ENCODE measurements at places on chromosomes 1 and 21.

GRCh38 chr1:248892590-248892989, 13.4 kb upstream of the PGBD2 start:
- DNase-seq, result no peak

DNA sequence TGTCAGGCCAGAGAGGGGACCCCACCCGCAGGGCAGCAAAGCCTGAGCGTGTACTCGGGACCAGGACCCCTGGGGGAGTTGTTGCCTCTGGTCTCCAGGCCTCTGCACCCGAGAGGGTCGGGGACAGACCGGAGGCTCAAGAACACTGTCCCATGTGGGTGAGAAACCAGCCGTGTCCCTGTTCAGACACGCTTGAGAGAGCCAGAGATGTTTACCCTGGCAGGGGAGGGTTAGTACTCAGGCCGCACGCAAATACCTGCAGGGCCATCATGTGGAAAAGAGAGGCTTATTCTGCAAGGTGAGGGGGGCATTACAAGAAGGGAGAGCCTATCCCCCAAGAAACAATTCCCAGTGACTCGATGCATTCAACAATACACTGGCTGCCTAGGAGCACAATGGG, 74.0 kb upstream of the ARHGEF16 start:
- DNase-seq, result no peak

DNA sequence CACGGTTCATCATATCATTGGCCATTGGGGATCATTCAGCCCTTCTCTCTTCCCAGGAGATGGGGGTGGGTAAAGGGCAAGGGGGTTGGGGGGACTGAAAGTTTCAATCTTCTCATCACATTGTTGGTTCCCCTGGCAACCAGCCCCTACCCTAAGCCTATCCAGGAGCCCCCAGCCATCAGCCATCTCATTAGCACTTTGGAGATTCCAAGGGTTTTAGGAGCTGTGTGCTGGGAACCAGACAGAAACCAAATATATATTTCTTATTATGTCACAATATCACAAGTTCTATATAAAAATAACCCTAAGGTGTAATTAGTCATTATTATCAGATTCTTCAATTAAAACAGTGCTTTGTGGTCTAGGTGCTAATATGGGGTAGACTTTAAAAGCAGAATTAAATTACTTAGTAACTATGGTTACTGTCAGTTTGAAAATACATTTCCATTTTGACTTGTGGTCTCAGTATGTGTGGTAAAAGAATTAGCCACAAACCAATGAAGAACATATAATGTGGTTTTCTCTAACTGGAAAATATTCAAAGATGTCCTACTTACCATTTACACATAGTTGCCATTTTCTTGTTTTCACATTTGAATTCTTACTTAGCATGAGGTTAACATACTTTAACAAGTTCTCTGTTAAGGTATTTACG, 28.1 kb downstream of the IL23R start:
- no peak for DNase-seq

DNA sequence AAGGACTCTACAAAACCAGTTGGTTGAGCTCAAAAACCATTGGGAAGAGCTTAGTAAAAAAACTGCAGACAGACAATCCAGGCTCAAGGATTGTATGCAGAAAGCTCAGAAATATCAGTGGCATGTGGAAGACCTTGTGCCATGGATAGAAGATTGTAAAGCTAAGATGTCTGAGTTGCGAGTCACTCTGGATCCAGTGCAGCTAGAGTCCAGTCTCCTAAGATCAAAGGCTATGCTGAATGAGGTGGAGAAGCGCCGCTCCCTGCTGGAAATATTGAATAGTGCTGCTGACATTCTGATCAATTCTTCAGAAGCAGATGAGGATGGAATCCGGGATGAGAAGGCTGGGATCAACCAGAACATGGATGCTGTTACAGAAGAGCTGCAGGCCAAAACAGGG, 104.0 kb upstream of the BMP8A start:
- no peak for DNase-seq

- DNase-seq, result no peak
Measured at GRCh38 chr1:31756578-31756977, 7.6 kb downstream of the ADGRB2 start.

GRCh38 chr1:51312718-51313117, 17.6 kb downstream of the TTC39A start:
- DNase-seq, result no peak

- no peak for DNase-seq
Measured at GRCh38 chr1:235892202-235892601, 25.5 kb upstream of the LYST start.

DNA sequence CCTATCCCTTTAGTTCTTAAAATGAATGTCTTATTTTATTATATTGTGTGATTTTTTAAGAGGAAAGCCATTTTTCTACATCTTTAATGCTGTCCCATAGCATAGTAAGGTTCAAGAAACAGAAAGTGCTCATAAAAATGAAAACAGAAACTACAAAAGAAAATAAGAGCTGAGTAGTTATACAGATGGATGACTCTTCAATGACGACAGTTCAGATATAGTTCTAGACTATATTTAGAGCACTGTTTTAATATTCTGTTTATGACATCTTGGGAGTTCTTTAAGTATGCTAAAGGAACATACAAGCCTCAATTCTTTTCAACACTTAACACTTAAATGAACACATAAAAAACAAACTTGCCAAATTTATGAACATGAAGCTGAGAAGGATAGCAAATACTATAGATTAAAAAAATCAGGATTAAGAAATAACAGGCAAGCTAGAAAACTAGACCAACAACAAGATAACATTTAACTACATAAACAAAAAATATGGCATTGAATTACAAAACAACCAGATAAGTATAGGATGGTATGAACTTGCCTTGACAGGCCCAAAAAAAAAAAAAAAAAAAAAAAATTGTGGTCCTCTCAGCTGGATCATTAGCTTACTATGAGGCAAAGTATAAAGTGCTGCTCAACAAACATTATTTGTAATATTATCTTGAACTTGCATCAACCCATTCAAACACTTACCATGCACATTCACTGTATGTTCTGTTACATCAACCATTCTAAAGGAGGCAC, 87.9 kb downstream of the ZZZ3 start:
- DNase-seq, result no peak

DNA sequence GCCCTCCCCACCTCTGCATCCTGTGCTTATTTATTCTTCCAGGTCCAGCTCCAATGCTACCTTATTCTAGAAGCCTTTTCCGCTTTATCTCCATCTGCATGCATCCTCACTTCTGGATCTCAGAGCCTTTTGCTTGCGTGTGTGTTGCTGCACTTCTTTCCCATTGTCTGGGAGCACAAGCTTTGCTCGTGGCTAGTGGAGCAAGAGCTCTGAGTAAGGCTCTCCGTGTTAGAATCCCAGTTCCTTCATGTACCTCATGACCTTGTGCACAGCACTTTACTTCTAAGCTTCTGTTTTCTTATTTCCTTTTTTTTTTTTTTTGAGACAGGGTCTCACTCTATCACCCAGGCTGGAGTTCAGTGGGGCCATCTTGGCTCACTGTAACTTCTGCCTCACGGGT, 140.0 kb upstream of the POU3F1 start:
- DNase-seq, result no peak

DNA sequence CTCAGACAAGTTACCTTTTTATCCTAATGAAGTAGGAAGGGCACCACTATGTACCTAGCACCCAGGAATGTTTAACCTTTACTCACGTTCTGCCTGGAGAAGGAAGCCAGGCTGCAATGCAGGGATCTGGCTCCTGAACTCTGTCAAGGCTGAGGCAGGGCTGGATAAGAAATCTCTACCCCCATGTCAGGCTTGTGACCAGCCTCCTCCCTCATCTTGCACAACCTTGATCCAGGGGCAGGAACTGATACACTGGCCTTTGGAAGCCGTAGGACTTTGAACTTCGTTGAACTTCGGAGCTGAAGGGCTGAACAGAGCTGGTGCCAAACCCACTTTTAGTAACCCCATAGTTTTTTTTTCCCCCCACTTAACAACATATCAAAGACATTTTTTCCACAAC, 8.0 kb upstream of the AKR1A1 start:
- no peak for DNase-seq

DNA sequence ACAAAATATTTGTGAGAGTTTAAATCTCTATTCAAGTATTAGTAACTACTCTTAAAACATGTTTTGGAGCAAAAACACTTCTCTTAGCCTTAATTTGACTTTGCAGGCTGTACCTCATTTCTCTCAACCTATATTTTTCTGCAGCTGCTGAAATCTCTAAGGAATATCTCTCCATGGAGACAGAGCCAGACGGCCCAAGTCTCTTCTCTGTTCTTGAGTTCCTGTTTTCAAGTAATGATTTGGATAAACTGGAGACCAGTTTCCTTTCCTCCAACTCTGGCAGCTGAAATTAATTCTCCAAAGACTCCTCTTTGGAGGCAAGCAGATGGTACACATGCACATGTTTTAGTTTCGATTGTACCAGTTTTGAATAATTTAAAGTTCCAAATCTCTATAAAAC, 659.7 kb upstream of the NEGR1 start:
- DNase-seq, result peak; percentile 25

DNA sequence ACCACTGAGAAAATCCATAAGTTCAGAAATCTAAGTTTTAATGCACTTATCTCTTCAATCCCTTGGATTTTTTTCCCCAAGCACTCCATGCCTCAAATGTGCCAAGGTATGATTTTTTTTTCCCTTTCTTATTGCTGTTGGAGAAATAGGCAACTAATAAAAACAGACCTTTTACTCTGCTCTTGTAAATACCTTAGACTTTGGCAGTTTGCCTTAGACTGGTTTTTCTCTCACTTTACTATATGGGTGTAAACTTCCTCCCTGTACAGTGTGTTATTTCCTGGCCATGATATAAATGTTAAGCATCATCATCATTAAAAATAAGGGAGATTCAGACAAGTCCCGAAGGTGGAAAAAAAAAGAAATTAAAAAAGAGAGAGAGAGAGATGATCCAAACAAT, 65.7 kb downstream of the LRRC8C start:
- DNase-seq, result no peak

- DNase-seq, result no peak
Measured at GRCh38 chr1:156838972-156839371, 19.9 kb downstream of the INSRR start.

DNA sequence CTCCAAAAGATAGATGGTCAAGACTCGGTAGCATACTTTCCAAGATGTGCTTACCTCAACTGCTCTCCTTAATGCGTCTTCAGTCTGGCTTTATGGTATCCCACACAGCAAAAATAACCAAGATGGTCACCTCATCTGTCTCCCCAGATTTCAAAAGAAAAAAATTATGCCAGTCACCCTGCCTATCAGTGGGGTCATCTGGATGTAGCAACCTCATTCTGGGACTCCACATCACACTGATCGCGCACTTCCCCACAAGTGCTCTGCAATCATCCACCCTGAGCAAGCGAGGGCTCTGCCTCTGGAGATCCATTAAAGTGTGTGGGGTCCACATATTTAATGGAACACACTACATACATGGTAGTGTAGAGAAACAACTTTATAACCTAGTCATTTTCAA, 42.5 kb downstream of the ACBD3 start:
- DNase-seq, result no peak

DNA sequence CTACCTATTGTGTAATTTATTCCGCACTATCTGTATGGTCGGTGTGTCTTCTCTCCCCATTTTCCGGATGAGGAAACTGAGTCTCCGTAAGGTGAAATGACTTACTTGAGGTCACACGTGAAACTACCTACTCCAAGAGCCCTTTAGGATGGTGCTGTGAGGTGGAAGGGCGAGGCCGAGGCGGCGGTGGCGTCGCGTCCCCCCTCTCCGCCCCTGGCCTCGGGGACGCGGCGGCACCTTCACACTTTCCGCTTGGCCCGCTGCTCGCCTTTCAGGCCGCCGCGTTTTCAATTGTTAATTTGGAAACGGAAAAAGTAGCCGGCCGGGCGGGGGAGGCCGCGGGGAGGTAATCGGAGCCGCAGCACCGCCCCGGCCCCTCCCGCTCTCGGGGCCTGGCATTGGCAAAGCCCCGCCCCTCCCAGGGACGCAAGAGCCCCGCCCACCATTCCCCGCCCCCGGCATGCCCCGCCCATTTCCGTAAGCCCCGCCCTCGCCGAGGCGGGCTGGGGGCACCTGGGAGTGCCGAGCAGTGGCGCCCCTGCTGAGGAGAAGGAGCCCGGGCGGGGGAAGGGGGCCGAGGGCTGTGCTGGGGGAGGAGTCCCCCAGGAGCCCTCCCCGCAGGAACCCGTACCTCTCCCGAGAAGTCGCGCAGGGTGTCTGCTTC, 18.6 kb downstream of the KCNQ4 start:
- peak; percentile 81 for DNase-seq

DNA sequence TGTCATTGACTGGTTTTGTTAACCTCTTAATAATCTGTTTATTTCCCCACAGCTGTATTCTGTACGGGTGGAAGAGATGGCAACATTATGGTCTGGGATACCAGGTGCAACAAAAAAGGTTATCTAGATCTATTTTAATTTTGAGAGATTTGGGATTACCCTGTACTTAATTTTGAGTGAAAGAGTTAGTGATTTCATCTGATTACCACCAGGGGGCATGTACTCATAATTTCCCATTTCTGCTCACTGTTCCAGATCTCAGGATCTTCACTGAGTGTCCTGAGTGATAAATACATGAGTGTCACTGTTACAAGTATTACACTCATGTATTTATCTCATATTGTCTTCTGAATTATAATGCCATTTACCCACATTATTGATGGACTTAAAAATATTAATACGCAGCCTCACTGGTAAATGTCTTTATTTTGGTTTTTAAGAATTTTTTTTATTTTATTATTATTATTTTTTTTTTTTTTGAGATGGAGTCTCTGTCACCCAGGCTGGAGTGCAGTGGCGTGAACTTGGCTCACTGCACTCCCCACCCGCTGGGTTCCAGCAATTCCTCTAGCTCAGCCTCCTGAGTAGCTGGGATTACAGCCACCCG, 27.4 kb downstream of the DTL start:
- peak; percentile 6 for DNase-seq

- DNase-seq, result no peak
Measured at GRCh38 chr1:182185842-182186756, 124.6 kb upstream of the ZNF648 start.

DNA sequence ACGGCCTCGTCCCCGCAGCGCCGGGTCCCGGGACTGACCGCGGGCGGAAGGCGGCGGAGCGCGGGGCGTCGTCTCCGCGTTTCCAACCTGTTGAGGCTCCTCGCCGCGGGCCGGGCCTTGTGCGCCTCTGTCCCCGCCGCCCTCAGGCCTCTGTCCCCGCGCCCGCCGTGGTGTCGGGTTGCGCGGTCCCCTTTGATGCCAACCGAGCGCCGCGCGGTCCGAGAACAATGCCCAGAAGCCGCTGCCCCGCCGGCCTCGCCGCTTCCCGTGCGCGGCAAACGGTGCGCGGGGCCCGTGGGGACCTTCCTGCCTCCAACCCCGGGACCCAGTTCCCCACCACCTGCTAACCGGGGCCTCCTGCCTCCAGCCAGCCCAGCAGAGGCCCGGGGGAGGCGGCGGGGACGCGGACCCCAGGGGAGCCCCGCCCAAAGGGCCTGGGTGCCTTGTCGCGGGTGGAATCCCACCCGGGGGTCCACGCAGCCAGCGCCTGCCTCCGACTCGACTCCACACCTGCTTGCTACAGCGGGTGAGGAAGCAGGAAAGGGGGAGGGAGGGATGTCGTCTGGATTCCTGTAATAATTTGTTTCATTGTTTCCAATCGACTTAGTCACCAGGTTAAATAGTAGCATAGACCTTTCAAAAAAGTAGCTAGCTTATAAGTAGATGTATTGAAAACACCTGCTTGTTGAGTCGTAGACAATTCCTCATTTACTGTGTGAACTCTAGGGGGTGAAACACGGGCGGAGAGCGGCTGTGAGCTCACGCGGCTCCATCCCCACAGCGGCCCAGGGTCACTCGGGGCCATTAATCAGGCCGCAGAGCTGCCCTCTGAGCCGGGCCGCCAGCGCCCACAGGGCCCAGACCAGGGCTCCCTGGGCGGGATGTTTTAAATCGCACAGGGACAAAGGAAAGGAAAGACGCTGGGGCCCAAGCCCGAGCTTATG, 1.1 kb downstream of the COL18A1 start:
- no peak for DNase-seq

GRCh38 chr21:36089946-36090345, 20.1 kb downstream of the CBR1 start:
- no peak for DNase-seq

Data from hindlimb muscle (tissue), 1 donor.